Activated CD8-positive, alpha-beta memory T cell treated with anti-CD3 and anti-CD28 coated beads, Interleukin-2, amount 50 U/mL, for 48 hours (primary cell): ENCODE measurements at places on chromosomes 5 and 9.

- no peak for DNase-seq
These were observed 1.1 kb downstream of the PCDHAC1 start for GRCh38 chr5:140927228-140927573.

DNA sequence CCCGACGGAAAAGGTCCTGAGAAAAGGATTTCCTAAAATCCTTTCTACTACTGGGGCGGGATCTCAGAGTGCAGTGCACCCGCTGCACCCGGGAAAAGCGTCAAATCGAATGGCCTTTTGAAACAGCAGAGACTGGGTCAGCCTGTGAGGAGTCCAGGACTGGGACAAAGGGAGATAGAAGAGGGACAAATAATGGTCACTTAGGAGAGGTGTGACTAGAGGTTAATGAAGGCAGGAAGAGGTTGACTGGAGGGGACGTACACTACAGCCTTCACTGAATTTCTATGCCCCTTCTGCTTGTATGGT lies 1.5 kb downstream of the PLPPR1 start:
- DNase-seq: no peak

DNA sequence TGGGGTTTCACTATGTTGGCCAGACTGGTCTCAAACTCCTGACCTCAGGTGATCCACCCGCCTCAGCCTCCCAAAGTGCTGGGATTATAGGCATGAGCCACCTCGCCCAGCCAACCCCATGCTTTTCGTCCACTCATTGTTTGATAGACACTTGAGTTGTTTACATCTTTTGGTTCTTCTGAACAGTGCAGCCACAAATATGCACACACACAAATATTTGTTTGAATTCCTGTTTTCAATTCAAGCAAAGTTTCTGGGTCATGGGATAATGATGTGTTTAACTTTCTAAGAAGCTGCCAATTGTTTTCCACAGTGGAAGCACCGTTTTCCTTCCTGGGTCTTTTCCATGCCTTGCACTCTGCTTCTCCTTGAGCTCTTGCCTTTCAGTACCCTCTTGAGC lies 6.8 kb upstream of the PAEP start:
- DNase-seq: no peak

- DNase-seq: no peak
These were observed 127.3 kb downstream of the CRB2 start for GRCh38 chr9:123483191-123483803.

DNA sequence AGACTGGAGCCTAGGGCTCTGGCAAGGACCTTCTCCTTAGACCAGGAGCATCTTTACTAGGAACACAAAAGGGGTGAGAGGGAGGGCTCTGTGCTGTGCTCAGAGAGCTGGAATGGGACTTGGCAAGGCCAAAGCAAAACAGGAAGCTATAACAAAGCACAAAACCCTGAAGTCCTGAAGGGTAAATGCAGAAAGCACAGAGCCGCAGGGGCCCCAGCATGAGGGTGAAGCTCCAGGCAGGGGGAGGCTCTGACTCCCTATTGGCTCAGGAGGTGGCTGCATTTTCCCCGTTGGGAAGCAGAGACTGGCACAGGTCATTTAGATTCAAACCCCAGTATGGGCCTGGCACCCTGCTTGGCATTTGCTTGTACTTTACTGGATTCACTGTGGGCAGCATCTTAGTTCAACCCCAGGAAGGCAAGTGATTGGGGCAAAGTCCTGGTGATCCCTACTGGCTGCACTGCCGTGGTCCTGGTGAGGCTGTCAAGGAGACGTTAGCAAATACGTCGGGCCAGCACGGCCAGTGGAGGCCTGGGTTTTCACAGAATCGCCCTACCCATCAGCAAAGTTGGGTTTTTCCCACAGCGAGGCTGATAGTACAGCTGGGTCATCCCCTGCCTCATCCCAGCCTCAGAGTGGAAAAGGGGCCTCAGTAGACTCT lies 46.3 kb downstream of the GGTA1 start:
- no peak for DNase-seq

GRCh38 chr5:171318026-171318425 lies 9.0 kb downstream of the TLX3 start:
- DNase-seq: no peak

DNA sequence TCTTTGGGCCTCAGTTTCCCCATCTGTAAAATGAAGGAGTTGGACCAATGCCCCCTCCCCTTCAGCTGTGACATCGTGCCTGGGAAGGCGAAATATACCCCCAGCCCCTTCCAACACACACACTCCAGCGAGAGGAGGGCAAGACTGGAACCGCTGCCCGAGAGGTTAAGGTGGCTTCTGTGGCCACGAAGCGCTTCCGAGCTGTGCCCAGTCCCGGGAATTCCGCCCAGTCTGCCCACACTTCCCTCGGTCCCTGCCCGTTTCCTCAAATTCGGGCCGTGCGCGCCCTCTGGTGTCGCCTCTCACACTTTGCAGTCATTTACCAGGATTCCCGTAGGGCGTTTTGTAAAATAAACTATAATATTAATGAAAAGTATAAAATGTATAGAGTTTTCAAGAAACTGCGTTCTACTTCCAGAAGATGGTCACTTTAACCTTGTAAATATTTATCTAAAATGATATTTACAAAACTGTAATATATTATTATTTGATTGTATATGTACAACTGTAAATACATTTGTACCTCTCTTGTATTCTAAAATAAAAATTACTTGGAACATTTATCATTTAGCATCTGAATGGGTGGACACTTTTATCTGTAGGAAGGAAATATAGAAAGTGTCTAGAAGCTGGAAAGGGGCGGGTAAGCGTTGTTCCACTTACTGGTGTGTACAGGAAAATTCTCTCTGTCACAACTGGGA lies 11.0 kb upstream of the EXOSC2 start:
- DNase-seq: peak; percentile 75

- no peak for DNase-seq
These were observed 77.2 kb downstream of the MRPS30 start for GRCh38 chr5:44885903-44886302.

- DNase-seq: no peak
These were observed 107.4 kb downstream of the TUSC1 start for GRCh38 chr9:25570802-25571201.

DNA sequence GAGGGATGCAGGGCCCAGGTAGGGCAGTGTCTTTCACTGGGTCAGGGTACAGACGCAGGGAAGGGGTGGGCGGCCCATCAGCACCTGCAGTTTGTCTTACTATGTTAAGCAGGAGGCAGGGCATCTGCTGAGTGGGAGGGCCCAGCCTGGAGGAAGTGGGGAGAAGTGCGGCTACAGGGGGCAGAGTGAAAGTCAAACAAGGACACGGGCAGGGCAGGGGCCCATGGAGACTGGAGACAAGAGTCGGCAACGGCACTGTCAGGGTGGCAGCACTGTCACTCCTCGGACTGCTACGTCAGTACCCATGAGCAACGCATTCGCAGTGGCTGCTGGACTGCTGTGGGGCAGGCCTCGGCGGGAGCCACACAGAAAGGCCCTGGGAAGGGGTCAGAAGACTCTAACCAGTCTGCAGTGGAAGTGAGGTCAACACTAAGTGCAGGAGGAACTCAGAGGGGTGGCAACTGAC lies 19.7 kb downstream of the CAMSAP1 start:
- peak; percentile 77 for DNase-seq

- no peak for DNase-seq
These were observed 102.4 kb downstream of the ZNF354C start for GRCh38 chr5:179162351-179163235.

DNA sequence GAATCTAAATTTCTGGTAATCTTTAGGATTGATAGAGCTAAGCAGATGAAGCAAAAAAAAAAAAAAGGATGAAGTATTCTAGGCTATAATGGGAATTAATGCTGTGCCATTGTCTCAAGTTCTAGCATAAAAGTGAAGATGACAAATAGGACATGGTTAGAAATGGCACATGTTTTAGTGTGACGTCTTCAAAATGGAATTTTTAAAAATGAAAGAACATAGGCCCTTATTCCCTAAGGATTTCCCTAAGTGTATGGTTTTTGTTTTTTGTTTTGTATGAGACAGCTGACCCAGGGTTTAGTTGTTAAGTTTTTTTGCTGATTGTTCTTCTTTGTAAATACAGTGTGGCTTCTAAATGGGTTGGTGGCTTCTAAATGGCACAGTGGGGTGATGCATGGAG lies 7.1 kb downstream of the TLE4 start:
- no peak for DNase-seq

GRCh38 chr5:33074548-33074947 lies 363.4 kb downstream of the NPR3 start:
- no peak for DNase-seq

GRCh38 chr9:90680534-90680933 lies 37.9 kb upstream of the DIRAS2 start:
- no peak for DNase-seq

- no peak for DNase-seq
These were observed 111.0 kb downstream of the MED27 start for GRCh38 chr9:131968632-131969031.

DNA sequence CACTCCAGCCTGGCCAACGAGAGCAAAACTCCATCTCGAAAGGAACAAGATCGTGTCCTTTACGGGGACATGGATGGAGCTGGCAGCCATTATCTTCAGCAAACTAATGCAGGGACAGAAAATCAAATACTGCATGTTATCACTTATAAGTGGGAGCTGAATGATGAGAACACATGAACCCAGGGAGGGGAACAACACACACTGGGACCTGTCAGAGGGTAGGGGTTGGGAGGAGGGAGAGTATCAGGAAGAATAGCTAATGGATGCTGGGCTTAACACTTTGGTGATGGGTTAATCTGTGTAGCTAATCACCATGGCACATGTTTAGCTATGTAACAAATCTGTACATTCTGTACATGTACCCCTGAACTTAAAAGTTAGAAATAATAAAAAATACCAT lies 40.9 kb downstream of the NMUR2 start:
- no peak for DNase-seq

- no peak for DNase-seq
These were observed 32.1 kb downstream of the NFIB start for GRCh38 chr9:14281876-14282275.

DNA sequence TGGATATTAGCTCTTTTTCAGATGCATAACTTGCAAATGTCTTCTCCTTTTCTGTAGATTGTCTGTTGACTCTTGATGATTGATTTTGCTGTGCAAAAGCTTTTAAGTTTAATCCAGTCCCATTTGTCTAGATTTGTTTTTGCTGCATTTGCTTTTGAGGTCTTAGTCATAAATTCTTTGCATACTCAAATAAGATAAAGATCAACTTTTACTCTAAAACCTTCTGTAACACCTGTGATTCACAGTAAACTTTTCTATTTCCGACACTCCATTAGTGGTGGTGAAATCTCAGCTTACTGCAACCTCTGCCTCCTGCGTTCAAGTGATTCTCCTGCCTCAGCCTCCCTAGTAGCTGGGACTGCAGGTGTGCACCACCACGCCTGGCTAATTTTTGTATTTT lies 239.0 kb upstream of the ST8SIA4 start:
- no peak for DNase-seq

GRCh38 chr5:53298841-53299240 lies 181.6 kb upstream of the FST start:
- DNase-seq: no peak

DNA sequence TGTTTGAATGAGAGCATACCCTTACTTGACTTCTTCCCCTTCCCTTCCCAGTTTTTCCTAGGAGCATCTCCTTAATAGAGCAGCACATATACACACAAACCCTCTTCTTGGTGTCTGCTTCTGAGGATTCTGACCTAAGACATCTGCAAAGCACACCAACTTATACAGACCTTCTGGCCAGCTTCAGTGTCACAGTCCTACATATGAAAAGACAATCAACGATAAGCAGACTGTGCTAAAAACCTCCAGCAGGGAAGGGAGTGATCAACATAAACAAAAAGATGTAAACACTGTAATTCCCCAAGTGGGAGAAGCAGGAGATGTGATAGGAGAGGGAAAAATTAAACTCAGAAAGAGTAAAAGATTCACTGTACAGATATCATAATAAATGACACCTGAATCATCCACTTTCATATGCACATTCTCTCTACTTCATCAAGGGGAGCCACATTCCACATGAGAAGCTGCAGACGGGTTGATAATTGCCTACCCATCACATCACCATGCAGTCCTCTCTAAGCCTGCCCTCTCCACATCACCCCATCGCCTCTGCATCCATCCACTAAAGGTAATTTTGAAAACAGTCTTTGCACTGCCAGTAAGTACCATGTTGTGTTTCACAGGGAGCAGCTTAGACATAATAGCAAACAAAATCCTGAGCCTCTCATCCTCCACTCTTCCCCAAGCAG lies 13.0 kb downstream of the APBA1 start:
- no peak for DNase-seq

- DNase-seq: no peak
These were observed 211.7 kb downstream of the ENC1 start for GRCh38 chr5:74428876-74429275.

DNA sequence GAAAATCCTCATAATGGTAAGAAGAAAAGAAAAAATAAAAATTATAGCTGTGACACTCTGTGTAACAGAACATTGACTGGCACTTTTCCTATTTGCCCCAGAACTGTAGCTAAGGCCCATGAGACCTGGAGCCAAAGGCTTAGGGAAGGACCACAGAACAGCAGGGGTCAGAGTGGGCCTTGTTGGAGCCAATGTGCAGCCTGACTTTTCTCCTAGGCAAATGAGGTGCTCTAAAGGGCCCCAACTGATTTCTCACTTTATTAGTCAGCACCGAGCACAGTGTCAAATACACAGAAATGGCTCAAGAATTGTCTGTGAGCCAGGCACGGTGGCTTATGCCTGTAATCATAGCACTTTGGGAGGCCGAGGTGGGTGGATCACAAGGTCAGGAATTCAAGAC lies 4.0 kb upstream of the MEGF9 start:
- no peak for DNase-seq

DNA sequence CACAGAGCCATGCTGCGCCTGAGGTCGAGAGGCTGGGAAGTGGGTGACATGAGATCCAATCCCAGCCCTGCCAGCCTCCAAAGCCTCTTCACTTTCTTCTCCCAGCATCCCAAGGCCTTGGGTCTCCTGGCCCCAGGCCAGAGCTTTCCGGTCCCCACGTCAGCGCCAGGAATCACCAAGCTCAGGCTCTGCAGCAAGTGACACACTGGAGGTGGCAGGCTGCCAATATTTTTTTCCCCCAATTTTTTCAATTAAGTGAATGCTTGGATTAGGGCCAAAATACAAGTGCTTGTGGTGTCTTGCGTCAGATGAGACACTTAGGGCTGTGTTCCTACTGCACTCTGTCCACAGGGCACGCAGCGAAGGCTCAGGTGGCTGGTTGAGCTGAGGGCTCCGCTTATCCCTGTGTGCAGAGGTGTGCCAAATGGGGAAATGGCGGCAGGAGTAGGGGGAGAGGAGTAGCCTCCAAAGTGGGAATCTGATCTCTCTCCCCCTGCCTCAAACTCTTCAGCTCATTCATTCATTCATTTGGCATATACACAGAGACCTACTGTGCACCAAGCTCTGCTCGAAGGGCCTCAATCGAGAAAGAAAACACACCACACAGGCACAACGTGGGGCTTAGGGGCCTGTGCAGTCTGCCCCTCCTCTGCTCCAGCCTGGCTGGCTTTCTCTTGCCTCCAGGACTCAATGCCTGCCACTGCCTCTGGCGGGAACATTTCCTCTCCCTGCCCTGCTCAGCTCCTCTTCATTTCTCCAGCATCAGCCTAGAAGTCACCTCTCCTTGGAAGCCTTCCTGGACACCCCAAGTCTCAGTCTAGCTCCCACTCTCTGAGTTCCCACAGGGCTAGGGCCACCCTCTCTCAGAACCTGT lies 16.6 kb downstream of the SH3PXD2B start:
- no peak for DNase-seq

- no peak for DNase-seq
These were observed 30.6 kb upstream of the ADAMTS2 start for GRCh38 chr5:179375831-179376365.

- no peak for DNase-seq
These were observed 98.4 kb upstream of the GNAQ start for GRCh38 chr9:78130004-78130403.
